ENCODE measurements at places on chromosomes 11 and 22.
A peak's percentile ranks its signal among the peaks of the same experiment; 100 is the strongest.

GRCh38 chr11:134341805-134342571 is 10.2 kb downstream of the GLB1L2 start:
- no peak for DNase-seq

DNA sequence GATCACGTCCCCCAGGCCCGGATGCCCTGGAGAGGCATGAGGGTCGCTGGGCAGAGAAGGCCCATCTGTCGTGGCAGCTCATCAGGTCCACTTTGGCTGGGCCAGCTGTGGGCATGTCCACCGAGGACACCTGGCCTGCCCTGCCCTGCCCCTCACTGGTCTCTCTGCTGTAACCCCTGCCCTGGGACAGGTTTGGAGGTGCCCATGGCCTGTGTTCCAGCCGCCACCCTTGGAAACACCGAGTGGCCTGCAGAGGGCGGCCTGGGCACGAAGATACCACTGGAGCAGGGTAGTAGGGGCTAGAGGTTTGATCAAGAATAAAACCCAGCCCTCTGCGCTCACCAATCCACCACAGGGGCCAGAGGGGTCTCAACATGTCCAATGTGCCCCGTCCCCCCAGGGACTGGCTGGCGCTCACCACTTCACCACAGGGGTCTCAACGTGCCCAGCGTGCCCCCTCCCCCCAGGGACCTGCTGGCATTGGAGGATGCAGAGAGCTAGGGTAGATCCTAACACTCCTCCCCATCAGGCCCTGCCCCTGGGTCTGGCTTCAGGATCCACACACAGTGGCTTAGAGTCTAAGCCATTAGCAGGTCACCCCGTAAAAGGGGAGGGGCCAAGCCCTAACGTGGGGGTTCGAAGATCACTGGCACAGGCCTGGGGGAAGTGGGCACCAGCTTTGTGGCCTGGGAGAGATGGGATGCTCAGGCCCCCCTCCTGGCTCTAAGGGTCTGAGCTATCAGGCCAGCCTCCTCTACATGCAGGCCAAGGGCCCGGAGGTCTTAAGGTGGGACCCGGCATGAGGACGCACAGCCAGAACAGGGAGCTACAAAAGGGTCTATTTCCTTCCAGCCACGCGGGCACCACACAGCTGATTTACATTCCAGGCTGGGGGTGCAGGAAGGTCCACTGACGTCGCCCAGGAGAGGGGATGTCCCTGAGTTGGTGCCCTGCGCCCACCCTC is 1.3 kb upstream of the HDAC10 start:
- no peak for DNase-seq

GRCh38 chr11:88104408-88104807 is 70.8 kb downstream of the RAB38 start:
- no peak for DNase-seq

GRCh38 chr22:32476281-32477195 is 1.9 kb downstream of the FBXO7 start:
- peak; percentile 4 for DNase-seq

DNA sequence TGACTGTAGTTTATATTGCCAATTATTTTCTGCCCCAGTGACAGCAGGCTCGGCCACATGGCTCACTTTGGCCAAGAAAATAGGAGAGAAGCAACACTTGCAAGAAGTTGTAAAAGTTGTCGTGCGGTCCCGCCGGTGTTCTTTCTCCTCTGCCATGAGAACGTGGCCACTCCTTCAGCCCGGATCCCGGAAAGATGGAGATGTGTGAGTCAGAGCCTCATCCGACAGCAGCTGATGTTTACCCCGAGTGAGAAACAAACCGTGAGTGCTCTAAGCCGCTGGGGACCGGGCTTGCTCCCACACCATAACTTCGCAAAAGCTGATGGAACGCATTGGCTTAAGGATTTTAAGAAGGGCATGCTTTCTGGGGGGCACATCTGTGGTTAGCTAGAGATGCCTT is 157.0 kb downstream of the CACNA1I start:
- no peak for DNase-seq

- DNase-seq, result no peak
These were observed 42.0 kb upstream of the CXCR5 start for GRCh38 chr11:118841469-118842242.

DNA sequence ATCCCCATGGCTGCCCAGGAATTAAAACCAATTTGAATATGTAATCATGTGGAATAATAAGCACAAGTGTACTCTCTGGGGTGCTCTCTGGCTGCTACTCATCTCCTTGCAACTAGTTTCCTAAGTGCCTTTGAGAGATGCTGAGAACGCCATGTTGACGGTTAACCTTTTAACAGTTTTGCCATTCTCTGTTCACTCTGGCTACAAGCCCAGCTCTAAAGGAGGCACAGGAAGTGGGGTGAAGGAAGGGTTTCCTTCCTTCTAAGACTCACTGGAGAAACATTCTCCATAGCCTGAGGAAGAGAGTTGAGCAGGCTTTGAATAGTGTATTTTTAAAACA is 122.0 kb upstream of the ZC3H12C start:
- no peak for DNase-seq

DNA sequence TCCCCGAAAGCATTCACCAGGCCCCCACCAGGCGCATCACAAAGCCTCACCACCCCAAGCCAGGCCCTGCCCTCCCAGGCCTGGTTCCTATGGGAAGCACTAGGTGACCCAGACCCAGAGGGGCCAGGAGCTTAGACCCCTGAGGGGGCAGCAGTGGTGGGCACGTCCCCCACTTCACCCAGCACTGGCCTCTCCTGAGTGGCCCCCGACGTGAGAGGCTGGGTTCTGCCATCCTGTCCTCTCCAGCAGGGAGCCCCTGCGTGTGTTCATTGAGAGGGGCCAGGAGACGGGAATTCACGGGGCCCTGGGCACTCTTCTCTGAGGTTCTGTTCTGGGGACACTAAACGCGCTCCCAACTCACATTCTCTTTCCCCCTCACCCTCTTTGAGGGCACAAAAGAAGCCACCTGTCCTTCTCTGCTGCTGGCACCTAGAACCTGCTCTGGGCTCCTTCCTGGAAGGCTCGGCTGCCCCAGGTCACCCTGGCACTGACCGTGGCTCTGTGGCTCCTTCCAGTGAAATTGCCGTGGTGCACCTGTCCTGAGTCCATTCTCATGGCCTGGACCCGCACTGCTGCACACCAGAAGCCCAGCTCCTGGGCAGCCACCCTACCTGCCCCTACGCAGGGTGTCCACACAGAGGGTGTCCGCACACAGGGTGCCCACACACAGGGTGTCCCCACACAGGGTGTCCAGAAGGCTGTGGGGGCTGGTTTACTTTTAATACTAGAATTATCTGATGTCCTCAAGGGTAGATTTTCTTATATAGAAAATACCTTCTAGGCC is 12.2 kb downstream of the PTDSS2 start:
- no peak for DNase-seq

DNA sequence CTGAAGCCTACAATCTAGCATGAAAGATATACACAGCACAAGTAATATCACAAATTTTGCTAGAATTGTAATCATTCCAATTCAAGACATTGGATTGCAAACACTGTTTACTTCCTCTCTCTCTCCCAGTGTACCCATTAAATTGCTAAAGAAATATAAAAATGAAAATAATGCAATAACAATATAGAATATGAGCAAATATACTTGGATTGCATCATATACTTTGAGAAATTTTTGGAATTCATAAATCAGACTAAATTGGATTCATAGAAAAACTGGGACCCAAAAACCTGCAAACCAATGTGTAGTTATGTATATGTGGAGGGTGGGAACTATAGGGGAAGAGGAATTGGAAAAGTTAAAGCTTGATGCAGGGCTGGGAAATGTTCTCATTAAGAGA is 25.0 kb upstream of the OR56A1 start:
- DNase-seq, result no peak

DNA sequence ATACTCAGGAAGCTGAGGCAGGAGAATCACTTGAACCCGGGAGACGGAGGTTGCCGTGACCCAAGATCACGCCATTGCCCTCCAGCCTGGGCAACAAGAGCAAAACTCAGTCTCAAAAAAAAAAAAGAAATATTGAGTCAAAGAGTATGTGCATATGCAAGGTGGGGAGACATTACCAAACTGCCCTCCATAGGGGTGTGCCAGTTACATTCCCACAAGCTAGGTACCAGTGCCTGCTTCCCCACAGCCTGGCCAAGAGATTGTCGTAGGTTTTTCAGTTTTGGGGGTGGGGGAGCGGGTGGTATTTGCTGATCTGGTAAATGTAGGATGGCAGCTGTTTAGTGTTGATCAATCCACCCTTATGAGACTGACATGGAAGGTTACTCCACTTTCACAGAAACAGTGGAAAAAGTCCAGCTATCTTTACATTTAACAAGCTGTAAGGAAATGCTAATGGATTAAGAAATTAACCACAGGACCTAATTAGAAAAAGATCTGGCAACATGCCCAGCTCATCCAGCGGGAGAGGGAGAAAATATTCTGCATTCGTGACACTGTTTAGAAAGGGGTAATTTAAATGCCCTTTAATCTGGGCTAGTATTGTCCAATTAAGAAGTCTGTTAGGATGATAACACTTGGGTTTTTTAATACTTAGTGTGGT is 89.4 kb downstream of the PACS1 start:
- DNase-seq, result no peak

DNA sequence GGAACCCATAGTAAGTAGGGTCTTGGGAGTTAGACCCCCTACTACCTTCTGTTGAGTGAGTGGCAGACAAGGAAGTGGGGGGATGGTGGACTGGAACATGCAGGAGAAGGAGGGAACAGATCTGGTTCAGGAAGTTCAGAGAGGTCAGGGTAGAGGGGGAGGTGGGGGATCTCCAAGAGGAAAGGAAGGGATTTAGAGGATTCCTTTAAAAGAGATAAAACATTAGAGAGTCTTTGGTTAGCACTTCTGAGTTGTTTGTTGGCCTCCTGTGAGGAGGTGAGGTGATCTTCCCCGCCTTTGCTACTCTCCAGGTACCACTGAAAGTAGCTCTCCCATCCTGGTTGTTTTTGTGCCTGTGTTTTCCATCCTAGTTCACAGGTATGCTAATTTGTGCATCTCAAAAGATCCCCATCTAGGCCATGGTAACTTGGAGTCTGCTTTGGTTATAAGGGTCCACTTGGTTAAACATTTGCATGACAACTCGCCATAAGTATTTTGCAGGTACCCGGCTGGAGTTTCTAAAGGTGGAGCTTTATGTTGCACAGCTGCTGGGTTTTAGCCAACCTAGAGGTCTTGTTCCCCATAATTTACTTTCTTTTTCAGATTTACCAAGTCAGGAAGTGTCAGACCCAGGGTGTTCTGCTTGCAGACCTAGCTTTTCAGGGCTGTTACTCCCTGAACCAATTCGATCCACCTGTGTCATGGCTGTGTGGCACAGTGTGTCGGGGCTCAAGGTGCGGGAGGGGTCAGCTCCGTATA is 79.3 kb upstream of the SORL1 start:
- DNase-seq, result no peak

DNA sequence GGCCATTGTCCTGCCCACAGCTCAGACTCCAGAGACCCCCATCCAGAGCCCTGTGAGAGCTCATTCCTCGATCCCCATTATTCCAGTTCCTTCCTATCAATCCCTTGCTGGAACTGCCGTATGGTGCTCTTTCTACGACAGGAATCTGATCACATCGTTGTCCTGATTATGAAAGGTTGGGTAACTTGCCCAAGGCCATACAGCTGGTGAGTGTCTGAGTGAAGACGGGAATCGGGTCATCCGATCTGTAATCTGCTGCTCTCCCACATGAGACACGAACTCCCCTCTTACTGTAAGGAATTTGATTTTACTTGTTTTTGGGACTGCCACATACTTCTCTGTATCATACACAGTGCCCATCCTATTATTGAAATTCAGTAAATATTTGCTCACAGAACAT is 149.1 kb downstream of the OPCML start:
- DNase-seq, result no peak

DNA sequence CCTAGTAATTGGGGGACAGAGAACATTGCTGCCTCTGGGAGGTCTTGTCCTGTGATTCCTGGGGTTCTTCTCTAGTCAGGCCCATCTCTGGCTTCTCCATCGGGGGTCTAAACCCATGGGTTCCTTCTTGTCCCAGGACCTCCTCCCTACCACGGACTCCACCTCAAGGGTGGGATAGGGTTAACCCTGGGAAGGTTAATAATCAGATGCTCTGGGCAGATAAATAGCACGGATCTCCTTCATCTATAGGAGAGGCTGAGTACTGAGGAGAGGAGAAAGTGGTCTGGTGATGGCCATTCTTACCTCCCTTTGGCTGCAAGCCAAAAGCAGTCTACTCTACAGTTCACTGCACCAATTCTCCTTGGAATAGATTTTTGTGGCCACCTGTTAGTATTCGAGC is 10.5 kb downstream of the HEPHL1 start:
- DNase-seq, result no peak

- peak; percentile 1 for DNase-seq
These were observed 44.5 kb downstream of the SLC22A24 start for GRCh38 chr11:63099555-63099954.

- DNase-seq, result no peak
These were observed 10.9 kb upstream of the ARHGEF17 start for GRCh38 chr11:73297231-73297590.

- peak; percentile 14 for DNase-seq
These were observed 774 bp upstream of the E2F8 start for GRCh38 chr11:19241260-19242178.

GRCh38 chr22:33659448-33659847 is 260.8 kb downstream of the LARGE1 start:
- DNase-seq, result no peak

- no peak for DNase-seq
These were observed 1029.9 kb downstream of the BRD1 start for GRCh38 chr22:48797731-48798130.

- DNase-seq, result no peak
These were observed 6.3 kb downstream of the CRY2 start for GRCh38 chr11:45853332-45854219.

- DNase-seq, result peak; percentile 30
These were observed 56.5 kb upstream of the AMPD3 start for GRCh38 chr11:10398525-10398924.

- DNase-seq, result no peak
These were observed 195.2 kb downstream of the TRIM29 start for GRCh38 chr11:119942583-119943297.

- DNase-seq, result no peak
These were observed 171.1 kb downstream of the TENM4 start for GRCh38 chr11:79269611-79270307.

GRCh38 chr11:66238786-66239413 is 29.5 kb upstream of the RAB1B start:
- no peak for DNase-seq

DNA sequence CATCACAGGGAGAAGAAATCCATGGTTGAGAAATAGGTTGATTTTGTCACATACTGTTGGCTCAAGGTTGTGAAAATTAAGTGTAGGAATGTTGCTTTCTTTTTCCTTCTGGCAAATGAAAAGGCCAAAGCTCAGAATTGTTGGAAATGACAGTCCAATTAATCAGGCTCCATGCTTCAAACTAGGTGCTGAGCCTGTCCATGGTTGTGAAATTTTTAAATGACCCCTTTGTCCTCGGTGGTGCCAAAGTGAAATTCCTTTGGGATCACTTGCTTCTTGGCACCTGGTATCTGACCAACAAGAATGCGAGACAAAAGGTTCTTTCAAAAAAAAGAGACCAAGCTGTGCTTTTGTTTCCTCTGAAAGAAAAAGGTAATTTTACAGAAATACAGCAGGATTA is 451.9 kb downstream of the ETS1 start:
- no peak for DNase-seq

All from hematopoietic multipotent progenitor cell (in vitro differentiated cells).